ENCODE measurements at places on chromosomes 6 and 20.
A peak's percentile ranks its signal among the peaks of the same experiment; 100 is the strongest.

DNA sequence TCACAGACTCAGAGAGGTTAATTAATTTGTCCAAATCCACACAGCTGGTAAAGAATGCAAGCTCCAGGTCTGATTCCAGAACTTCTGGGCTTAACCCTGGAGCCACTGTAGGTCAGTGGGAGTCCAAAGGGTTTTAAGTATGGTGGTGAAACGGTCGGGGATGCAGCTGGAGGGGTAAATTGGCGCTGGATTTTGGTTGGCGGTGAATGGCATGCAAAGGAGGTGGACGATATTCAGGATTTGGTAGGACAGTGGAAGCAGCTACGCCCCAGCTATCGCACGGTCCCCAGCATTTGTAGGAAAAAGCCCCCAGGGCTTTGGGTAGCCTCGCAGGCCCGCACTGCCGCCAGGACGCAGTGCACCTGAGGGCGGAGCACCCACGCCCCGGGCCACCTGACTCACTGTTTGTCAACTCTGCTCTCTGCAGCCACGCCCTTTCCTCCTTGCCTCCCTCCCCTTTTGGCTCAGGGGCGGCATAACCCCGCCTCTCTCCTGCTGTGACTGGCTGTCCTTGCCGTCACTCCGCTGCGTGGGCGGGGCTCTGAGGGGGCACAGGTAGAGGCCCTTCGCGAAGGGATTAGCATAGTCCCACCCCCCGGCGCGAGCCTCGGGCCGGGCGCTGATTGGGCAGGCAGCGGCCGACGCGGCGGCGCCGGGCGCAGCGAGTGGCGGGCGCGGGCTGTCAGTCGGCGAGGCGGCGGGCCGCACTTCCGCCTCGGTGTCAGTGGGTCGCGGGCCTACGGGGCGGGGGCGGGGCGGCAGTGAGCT, at the start of gene OSBPL2:
OSBPL2 (plus strand) TSS at position 721 of the 768 bp plus-strand sequence. CDS start 17,664 bp downstream, outside the sequence.
- peak; percentile 98 for DNase-seq

- DNase-seq = no peak
Observed at GRCh38 chr6:60679175-60679574, 1606.8 kb downstream of the KHDRBS2 start.

- no peak for DNase-seq
Observed at GRCh38 chr20:55160996-55161395, 685.6 kb downstream of the DOK5 start.

DNA sequence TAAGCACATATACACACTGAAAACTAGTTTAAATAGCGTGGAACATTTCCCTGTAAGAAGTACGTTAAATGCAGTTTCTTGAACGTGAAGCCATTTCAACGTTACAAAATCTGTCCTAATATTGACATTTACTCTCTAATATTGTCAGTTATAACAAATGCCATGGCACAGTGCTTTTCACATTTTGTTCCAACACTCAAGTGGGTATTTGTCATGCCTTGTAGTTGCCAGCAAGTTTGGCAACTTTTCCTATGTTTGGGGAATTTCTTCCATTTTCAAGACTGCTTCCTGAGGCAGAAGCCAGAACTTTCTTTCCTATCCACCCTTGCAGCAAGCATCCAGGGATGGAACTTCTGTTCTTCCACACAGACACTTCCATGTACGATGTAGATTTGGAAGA, 63.0 kb downstream of the STX11 start:
- no peak for DNase-seq

GRCh38 chr6:39114388-39114703, 640 bp downstream of the SAYSD1 start:
- DNase-seq = no peak

- DNase-seq = no peak
Observed at GRCh38 chr20:37711994-37712964, 18.4 kb downstream of the CTNNBL1 start.

DNA sequence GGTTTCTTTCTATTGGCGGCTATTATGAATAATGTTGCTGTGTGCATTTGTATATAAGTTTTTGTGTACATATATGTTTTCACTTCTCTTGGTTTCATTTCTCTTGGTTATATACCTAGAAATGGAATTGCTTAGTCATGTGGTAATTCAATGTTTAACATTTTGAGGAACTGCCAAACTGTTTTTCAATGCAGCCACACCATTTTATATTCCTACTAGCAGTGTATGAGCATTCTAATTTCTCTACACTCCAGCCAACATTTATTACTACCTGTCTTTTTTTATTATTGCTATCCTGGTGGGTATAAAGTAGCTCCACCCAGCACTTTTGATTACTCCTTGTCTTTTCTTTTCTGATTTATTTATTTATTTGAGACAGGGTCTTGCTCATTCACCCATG, 54.8 kb downstream of the PHACTR2 start:
- DNase-seq = no peak

DNA sequence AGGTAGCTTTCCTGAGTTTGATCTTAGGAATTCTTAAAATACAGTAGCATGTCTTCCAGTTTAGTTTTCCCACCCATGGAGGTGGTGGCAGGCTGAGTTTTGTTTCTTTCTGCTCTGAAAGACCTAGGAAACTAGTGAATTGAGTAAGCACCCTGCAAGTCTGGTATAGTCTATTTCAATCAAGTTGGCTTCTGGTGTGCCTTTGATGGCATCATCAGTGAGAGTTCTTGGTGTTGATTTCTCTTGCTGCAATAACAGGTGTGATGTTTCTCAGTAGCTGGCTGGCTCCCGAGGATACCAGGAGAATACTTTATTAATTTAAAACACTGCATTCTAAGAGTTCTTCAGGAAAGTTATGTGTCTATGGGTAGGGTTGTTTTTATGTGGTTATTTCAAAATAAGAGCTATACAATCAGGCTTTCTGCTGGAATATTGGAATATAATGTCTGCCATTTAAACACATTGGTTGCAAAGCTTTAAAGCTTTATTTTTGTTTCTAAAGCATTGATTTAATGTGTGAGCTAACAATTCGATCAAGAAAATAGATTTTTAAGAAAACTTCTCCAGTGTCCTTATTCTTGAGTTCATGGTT, 19.0 kb downstream of the VAPB start:
- no peak for DNase-seq

GRCh38 chr6:121008553-121008952, 325.7 kb downstream of the TBC1D32 start:
- DNase-seq = no peak

- no peak for DNase-seq
Observed at GRCh38 chr6:24848461-24848860, 49.7 kb upstream of the ARMH2 start.

DNA sequence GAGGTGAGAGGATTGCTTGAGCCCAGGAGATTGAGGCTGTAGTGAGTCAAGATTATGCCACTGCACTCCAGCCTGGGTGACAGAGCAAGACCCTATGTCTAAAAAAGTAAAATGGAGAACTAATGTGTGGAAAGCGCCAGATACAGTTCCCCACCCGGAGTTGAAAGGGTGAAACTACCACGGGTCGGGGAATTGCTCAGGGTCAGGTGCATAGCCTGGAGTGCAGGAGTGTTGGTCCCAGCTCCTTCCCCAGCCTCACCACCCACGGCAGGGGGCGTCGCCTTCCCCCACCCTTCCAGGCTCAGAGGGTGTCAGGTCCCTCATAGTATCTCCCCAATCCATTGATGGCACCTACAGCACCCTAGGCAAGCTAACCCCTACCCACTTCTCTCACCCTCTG, 26.1 kb downstream of the C20orf203 start:
- DNase-seq = no peak

GRCh38 chr6:568954-569523, 87.9 kb downstream of the HUS1B start:
- DNase-seq = no peak

DNA sequence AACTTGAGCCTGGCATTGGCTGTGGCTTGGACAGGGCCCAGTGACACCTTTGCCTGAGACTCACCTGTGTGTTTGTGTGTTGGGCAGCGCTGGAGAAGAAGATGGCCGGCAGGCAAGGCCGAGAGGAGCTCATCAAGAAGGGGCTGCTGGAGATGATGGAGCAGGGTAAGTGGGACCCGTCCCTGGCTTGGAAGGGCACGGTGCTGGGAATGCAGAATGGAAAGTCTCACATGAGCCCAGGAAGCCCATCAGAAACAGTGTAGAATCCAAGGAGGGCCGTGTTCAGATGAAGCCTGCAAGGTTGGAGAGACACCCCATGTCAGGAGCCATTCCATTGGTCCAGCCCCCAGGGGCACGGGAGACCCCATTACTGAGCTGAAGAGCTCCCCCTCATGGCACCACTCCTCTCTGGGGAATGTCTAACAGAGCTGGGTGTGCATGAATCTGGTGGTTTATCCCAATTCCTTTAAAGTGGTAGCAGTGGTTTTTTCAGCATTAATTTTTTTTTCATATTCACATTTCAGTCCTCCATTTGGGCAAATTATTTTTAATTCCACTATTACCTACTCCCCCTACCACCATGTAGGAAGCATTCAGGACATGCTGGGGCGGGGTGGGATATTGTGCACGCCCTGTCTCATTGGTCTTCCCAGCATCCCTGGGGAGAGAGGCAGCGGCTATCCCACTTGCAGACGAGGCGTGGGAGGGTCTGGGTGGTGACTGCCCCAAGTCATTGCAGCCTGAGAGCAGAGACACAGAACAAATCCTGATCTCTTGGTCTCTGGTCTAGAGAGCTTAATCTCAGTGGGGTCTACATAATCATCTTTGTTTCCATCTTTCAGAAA, 143.6 kb downstream of the PHACTR3 start:
- DNase-seq = no peak

DNA sequence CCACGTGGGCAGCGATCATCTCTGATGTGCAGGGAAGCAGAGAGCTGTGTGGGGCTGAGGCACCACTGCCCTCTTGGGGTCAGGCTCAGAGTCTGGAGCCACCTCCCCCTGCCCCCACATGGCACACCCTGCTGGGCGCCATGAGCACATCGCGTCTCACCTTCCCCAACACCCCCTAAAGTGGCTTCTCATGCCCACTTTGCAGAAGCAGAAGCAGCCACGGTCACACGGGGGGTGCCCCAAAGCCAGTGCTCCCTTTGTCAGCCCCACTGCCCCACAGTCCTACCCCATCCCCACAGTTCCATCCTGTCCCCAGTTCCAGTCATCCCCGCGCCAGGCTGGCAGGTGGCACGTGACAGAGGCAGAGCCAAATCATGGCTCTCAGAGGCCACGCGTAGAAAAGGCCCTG, 19.5 kb downstream of the SDCBP2 start:
- DNase-seq = no peak

DNA sequence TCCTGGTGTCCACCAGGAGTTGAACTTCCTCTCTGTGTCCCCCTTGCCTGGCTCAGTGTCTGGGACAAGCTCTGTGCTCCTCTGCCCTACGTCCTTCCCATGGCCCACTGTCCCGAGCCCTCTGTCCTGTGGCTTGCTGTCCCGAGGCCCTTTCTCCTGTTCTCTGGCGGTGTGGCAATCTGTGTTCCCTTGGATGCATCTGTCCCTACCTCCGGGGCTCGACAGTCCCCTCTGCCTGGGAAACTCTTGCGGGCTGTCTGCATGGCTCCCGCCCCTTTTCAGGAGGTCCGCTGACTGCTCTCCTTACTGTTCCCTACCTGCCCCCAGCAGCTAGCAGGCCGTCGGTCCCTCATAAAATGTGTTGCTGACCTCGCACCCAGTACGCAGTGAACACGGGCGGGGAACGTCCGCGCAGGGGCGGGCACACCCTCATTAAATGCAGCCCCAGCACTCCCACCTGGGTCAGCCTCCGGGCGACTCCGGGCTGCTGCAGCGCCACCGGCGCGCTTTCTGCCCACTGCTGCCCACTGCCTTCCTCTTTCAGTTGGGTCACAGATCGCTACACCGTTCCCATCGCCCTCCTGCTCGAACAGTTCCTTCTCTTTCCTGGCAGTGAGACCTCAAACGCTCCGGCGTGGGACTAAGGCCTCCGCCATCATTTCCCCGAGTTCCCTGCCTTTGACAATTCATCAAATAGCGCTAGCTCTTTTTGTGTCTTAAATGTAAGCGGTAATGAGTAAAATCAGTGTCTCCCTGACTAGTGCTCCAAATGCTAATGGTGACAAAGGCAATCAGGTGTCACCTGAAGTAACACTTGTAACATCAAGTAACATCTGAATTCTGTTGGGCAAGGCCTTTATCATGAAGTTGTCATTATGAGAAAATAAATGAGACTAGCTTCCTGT, 60.5 kb downstream of the RSPH3 start:
- DNase-seq = no peak

- DNase-seq = no peak
Observed at GRCh38 chr6:137099689-137100403, 55.1 kb upstream of the IL20RA start.

- no peak for DNase-seq
Observed at GRCh38 chr6:56424064-56424463, 176.7 kb upstream of the COL21A1 start.

DNA sequence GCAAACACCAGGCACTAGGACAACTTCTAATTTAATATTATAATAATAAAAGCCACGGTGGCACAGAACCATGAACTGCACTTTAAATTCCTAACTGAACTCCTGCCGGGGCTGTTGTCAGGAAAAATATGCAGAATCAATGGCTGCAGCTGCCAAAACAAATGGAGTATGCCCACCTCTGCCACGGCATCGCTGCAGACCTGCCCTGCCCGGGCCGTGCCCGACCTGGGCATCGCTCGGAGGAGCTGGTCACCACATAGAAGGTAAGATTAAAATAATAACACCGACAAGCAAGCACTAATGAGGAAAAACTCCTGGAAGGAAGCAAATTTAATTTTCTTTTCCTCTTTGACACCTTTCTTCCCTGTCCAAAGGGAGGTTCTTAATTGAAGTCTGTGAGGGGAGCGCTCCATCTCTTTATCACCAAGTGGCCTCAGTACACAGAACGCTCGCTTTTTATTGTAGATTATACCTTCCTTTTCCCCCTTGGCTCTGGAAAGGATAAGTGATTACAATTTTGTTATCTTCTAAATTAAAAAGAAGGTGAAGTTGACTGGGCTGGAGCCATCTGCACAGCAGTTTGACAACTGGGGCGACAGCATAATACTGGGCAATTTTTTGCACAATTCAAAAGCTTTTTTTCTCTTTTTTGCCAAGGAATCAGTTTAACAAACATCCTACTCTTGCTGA, 351.3 kb downstream of the ZFAND3 start:
- no peak for DNase-seq
